HFFc6 (cell line): ENCODE measurements at places on chromosomes 5 and 9.
A peak's percentile ranks its signal among the peaks of the same experiment; 100 is the strongest.

DNA sequence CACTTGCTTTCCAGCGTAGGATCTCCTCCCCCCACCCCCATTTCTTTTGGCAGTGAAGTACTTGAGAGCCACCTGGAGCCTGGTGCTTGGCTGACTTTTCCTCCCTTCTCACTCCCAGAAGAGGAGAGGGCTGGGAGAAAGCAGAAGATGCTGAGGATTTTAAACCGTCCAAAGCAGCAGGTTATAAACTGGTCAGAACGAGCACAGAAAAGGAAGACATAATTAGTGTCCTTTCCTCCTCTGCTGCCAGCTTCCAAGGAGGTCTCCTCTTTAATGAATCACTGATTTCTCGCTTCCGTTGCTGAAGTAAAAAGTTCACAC, 563 bp upstream of the FGF10 start:
- H3K36me3 ChIP-seq, result no peaks in the 10 kb centered on the region
- H3K4me1 ChIP-seq, result no peaks in the 10 kb centered on the region
- peaks cover 3% of the 10 kb centered on the region for H3K27me3 ChIP-seq
- no peak for DNase-seq
- H3K27ac ChIP-seq, result no peak overlapping the region
- peak overlapping the region; percentile 59; the same call in 1 of the 2 replicates for H3K4me3 ChIP-seq

DNA sequence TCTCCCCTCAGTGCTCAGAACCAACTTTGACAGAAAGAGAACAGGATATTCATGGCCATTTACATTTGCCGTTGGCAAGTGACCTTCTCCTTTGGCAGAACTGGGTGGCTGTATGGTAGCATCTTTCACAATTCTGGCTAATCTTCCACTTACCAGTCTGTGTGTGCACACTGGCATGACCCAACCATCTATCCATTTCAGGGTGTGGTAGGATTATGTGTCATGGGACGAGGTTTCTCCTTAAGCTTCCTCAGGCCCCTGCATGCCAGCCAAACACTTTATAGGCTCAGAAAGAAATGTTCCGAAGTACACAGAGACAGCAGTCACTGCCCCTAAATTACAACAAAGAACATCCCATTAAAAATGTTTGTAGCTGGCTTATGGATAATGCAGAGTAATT, 497.1 kb downstream of the NFIB start:
- no peaks in the 10 kb centered on the region for H3K36me3 ChIP-seq
- no peak overlapping the region for H3K4me3 ChIP-seq
- H3K27ac ChIP-seq, result no peak overlapping the region
- no peak for DNase-seq
- H3K4me1 ChIP-seq, result no peaks in the 10 kb centered on the region
- H3K27me3 ChIP-seq, result peaks cover 3% of the 10 kb centered on the region; the same call in 1 of the 2 replicates

DNA sequence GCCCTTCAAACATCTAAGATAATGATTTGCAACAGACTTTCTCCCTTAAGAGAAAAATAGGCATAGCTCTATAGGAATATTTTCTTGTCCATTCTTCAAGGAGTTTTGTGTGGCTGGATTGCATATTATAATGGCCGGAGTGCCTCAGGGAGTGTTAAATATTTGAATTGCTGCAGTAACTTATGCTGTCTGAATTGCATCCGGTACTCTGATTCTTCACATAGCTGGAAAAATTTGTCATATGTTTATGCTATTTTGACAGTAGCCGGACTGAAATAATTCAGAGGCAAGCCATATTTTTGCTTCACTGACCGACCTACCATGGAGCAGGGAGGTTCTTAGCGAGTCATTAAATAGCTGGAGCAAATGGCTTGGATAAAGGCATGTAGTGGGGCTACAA, 621.0 kb downstream of the ACTL7B start:
- no peak for DNase-seq
- H3K27ac ChIP-seq, result no peak overlapping the region
- no peak overlapping the region for H3K4me3 ChIP-seq
- no peaks in the 10 kb centered on the region for H3K4me1 ChIP-seq
- H3K27me3 ChIP-seq, result peaks cover 2% of the 10 kb centered on the region; the same call in 1 of the 2 replicates
- H3K36me3 ChIP-seq, result no peaks in the 10 kb centered on the region

GRCh38 chr9:34591248-34591916, 1.9 kb upstream of the CNTFR start:
- DNase-seq, result peak; percentile 54
- no peaks in the 10 kb centered on the region for H3K36me3 ChIP-seq
- H3K4me3 ChIP-seq, result no peak overlapping the region
- H3K27ac ChIP-seq, result no peak overlapping the region
- peaks cover 65% of the 10 kb centered on the region for H3K27me3 ChIP-seq

DNA sequence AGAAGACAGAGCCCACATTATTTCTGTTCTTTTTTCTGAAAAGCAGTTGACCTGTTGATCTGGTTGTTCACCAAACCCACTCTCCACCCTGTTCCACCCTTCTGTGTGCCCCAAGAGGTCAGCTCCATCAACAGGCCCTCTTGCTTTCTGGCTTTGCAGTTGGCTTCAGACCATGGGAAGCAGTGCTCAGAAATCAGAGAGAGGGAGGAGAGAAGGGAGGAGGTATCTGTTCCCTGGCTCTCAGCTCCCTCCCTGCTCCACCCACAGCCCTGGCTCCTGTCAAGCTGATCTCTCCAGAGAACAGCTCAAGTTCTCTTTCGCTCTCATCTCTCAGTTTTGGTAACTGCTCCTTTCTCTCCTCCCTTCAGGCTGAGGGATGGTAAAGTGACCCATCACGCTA, 144.2 kb upstream of the RAI14 start:
- H3K27me3 ChIP-seq, result no peaks in the 10 kb centered on the region
- no peak for DNase-seq
- no peaks in the 10 kb centered on the region for H3K36me3 ChIP-seq

DNA sequence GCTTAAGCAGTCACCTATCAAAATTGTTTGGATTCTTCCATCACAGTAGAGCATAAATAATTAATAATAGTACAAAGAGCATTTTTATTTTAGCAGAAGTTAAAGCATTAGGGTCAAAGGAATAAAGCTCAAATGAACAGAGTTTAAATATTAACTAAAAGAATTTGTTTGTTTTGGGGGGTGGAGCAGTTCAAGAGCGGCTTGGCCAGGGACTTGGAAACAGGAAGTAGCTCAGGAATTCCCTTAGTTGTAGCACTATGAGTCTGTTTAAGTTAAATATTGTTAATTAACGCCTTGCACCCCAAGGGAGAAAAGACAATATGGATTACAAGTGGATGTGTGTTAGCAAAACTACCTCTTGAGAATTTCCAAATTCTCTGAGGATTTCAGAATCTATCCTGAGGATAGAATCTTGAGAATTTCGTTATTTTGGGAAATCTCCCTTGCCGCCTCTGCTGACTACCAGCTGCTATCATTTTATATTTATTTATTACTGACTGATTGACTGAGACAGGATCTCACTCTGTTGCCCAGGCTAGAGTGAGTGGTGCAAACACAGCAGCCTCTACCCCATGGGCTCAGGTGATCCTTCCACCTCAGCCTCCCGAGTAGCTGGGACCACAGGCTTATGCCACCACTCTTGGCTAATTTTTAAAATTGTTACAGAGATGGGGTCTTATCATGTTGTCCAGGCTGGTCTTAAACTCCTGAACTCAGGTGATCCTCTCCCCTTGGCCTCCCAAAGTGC, 96.7 kb upstream of the CHD1 start:
- peaks cover 10% of the 10 kb centered on the region for H3K27me3 ChIP-seq
- H3K4me1 ChIP-seq, result peaks cover 10% of the 10 kb centered on the region
- H3K27ac ChIP-seq, result no peak overlapping the region
- no peak for DNase-seq

GRCh38 chr5:71596169-71596568, 9.0 kb downstream of the MCCC2 start:
- peaks cover 9% of the 10 kb centered on the region; the same call in 1 of the 2 replicates for H3K36me3 ChIP-seq
- H3K4me3 ChIP-seq, result no peak overlapping the region
- DNase-seq, result no peak
- no peak overlapping the region for H3K27ac ChIP-seq
- H3K4me1 ChIP-seq, result peaks cover 10% of the 10 kb centered on the region

GRCh38 chr9:38277601-38278200, 114.8 kb upstream of the ALDH1B1 start:
- H3K36me3 ChIP-seq, result no peaks in the 10 kb centered on the region
- no peaks in the 10 kb centered on the region for H3K4me1 ChIP-seq

DNA sequence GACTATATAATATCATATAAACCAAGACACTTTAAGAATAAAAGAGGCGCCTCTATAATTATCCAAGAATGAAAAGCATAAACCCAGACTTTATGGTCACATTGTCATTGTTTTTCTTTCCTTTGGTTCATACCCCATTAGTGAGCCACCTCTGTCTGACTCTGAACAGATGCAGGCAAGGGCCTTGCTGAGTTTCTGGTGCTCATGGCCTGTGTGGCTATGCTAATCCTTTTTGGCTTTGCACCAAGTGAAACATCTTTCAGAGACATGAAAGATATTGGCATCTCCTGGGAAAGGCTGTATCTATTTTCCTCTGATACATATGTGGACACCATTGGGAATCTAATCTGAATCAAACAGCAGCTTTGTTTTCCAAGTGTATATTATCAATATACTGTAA, 222.5 kb downstream of the CHSY3 start:
- H3K36me3 ChIP-seq, result 0 out of 2 replicates have a peak, but pooled peaks cover 4% of the 10 kb centered on the region
- H3K4me3 ChIP-seq, result no peak overlapping the region
- no peak for DNase-seq
- no peaks in the 10 kb centered on the region for H3K4me1 ChIP-seq
- H3K27ac ChIP-seq, result no peak overlapping the region

DNA sequence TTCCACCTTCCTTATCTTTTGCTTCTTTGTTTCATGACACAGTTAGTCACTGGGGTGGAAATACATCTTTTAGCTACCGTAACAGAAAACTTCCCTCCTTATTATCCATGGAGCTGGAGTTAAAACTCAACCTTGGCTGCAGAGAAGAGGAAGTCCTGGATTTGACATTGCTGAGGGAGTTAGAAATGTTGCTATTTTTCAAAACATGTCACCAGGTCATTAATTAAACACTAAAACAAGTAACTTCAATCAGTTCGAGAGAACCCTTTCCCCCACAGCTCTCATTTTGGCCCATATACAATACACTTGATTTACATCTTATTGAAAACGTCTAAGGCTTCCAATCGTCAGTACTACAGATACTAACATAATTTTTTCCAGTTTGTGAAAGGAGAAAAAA, 237.9 kb upstream of the CD180 start:
- no peak for DNase-seq
- no peaks in the 10 kb centered on the region for H3K36me3 ChIP-seq
- H3K4me3 ChIP-seq, result no peak overlapping the region
- peaks cover 6% of the 10 kb centered on the region for H3K27me3 ChIP-seq
- no peak overlapping the region for H3K27ac ChIP-seq
- H3K4me1 ChIP-seq, result no peaks in the 10 kb centered on the region
